ENCODE measurements at places on chromosomes 11 and 22. TPM values are rescaled to one million over a fixed set of nuclear protein-coding genes. Genes with fewer than 3 reads are reported as not detected.

Gene WNT11
- total RNA-seq: 17.4 TPM

Gene NFAM1
- total RNA-seq: not detected

Gene MS4A6E
- not detected for total RNA-seq

Gene RAB3IL1
- 1.7 TPM for total RNA-seq

Gene WNT7B
- total RNA-seq: 17.3 TPM

Gene OR52I2
- not detected for total RNA-seq

Gene OR5A1
- not detected for total RNA-seq

Gene CCDC157
- 1.8 TPM for total RNA-seq

Gene EHF
- total RNA-seq: 0.68 TPM

Gene B4GALNT4
- total RNA-seq: not detected

Gene C22orf15
- total RNA-seq: not detected

Gene SCGB1D2
- not detected for total RNA-seq

Gene SLC22A12
- not detected for total RNA-seq

Gene NPTXR
- total RNA-seq: 0.12 TPM

Gene ZFTA
- 8.0 TPM for total RNA-seq

Gene SMC1B
- 0.59 TPM for total RNA-seq

Gene KDM4D
- 3.0 TPM for total RNA-seq

Gene NAT10
- 19.2 TPM for total RNA-seq

Gene NXPE2
- total RNA-seq: 0.39 TPM

Gene MRGPRF
- under 0.01 TPM for total RNA-seq

Gene DGAT2
- total RNA-seq: 2.4 TPM

Gene MUC6
- total RNA-seq: 0.10 TPM

Gene IPO7
- 88.7 TPM for total RNA-seq

Gene C11orf87
- not detected for total RNA-seq

Gene ARHGAP32
- total RNA-seq: 8.9 TPM

Gene RFPL2
- total RNA-seq: not detected

Gene APIP
- total RNA-seq: 48.1 TPM

Gene IL10RA
- not detected for total RNA-seq

Gene PNPLA2
- total RNA-seq: 10.5 TPM

Gene CCDC117
- total RNA-seq: 19.2 TPM

Gene KDELR3
- 82.1 TPM for total RNA-seq

Gene TPBGL
- not detected for total RNA-seq

Gene TSSK2
- not detected for total RNA-seq

Gene PIH1D2
- total RNA-seq: 6.4 TPM

Gene MOGAT2
- total RNA-seq: not detected

Gene STIM1
- total RNA-seq: 13.8 TPM

Gene ZBED5
- 29.1 TPM for total RNA-seq

All from RPMI7951 (cell line).